ENCODE measurements at places on chromosomes 7 and 10.

- DNase-seq, result no peak
Measured at GRCh38 chr10:76769161-76769560, 868.4 kb downstream of the KCNMA1 start.

- no peak for DNase-seq
Measured at GRCh38 chr10:117352724-117353123, 22.5 kb downstream of the PDZD8 start.

- DNase-seq, result no peak
Measured at GRCh38 chr7:65381742-65382141, 8.1 kb downstream of the ZNF92 start.

- DNase-seq, result no peak
Measured at GRCh38 chr7:151142686-151143040, 24.8 kb downstream of the GBX1 start.

DNA sequence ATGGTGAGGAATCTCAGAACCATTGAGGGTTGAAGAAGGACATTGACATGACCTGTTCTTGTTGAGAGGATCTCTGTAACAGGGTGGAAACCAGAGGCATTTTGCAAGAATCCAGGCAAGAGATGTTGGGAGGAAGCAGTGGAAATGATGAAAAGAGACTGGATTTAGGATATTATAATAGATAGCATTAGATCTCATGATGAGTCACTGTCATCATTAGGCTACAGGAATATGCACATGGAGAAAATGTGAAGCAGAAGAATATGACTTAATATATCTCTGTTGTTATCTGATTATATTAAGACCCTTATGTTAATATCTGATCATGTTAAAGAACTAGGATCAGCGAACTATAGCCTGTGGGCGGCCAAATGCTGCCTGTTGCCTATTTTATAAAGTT, 393.0 kb upstream of the MTPN start:
- no peak for DNase-seq

- no peak for DNase-seq
Measured at GRCh38 chr7:82156893-82157292, 286.7 kb downstream of the CACNA2D1 start.

DNA sequence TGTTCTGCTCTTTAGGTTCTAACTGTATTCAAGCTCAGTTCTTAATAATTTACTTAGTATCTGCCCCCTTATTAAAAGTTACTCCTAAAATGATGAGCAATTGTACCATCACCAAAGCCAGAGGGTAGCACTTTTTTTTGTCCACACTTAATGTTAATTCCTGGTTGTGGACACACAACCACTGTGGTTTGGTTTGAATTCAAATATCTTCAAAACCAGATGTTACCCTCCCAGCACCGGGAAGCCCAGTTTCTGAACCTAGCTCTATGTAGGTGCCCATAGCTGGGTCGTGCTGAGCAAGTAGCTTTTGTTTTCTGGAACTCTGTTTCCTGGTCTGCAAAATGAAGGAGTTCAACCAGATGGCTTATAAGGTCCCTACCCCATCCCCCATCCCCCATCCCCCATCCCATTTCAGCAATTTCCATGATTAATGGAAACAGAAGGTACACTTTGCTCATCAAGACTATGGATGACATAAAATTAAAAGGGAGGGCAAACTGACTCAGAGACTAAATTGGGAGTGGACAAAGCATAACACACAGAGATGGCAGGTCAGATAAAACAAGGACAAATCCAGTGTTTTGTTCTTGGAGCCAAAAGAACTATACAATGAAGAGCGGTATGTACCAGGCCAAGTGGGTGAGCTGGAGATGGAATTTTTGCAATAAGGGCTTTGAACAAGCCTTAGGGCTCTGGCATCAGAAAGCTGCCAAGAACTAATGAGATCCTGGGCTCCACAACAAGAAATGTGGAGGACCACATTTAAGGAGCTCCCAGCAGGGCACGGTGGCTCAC, 56.7 kb downstream of the DLG5 start:
- no peak for DNase-seq

DNA sequence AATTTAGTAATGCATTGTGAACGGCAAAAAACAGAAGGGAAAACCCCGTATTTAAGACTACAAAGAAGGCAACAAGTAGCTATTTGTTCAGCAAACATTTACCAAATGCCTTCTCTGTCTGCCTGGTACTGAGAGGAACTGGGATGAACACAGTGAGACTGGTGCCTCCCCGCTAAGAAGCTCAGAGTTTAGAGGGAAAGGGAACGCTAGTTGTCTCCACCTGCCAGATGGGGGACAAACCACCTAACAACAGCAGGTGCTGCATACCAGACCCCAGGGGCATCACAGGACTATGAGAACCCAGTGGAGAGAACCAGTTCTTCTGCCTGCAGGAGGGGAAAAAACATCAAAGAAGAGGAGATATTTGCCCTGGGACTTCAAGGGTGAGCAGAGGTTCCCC, 147.1 kb downstream of the SLC25A13 start:
- no peak for DNase-seq

GRCh38 chr10:58590152-58590840, 77.6 kb downstream of the BICC1 start:
- no peak for DNase-seq

DNA sequence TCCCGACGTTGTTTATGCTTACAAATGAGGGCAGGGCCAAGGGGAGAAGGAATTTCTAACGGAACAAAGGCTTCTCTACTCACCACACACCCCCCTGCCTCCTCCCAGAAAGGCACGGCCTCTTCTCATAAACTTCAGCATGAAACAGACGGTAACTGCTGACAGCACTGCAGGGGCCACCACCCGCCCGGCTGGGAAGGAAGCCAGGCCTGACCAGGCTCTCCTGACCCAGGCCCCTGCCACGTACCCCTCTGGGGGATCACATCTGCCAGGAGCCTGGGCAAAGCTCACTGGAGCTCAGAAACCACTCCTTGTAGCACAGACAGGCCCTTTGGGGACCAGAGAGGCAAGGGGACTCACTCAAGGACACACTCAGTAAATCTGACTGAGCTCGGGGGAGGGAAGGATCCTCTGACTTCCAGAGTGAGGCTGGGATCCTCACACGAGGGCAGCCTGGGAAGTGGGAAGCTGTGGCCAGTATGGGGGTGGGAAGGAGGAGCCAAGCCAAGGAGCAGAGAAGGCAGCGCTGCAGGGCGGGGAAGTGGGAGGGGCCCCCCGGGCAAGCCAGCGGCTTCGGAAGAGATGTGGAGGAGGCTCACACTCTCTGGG, 46.1 kb downstream of the ZCCHC24 start:
- no peak for DNase-seq

DNA sequence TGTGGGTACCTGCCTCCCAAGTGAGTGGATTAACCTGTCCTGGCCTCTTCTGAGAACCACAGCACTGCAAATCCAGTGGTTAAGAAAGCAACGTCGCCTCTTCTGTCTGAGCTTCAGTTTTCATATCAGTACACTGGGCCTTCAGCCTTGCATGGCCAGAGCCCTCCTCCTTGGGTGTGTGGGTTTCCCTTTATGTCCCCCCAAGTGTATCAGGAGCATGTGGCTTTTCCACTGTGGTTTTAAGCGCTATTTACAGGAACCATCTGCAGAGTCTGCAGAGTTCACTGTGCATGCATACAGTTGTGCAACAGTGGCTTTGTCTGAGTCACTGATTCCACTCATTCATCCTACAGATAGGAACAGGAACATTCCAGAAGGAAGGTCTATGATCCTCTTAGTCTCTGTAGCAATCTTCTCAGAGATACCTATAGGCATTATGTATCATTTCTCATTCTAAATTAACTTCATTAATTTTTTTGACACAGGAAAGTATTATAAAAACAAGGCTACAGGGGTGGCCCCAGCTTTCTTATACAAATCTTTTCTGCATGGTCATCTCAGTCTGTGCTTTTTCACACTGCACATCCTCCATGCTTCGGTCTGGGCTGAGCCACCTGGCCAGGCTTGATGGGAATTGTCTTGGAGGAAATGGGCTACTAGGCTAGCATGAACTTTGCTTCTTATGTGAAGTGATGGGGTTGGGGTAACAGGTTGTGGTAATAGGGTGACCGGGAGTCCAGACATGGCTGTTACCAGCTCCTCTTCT, 17.1 kb downstream of the MBL2 start:
- DNase-seq, result no peak

- DNase-seq, result no peak
Measured at GRCh38 chr7:117085769-117086463, 132.6 kb downstream of the ST7 start.

DNA sequence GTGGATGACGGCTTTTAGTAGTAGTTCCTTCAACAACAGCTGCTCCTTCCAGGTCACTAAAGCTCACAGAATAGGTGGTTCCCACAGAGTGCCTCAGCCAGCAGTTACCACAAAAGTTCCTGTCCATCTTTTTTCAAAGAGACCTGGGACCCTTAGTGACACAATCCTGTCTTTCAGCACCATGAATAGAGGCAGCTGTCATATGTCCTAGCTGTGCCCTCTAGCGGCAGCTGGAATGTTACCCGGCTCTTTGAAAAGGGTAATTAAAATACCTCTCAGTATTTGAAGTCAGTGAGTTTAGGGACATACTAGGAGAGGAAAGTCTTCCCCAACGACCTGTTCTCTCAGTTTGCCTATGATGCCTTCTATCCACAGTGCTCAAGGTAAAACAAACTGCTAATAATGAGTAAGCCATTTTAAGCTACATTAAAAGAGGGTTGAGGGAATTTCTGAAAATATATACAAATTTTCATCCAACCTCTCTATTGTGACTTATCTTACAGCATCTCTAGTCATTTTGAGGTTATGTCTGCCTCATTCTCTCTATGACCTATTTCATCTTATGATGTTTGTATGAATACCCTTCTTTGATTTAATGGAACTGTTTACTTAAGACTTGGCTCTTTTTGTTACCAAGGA, 290.8 kb downstream of the NXPH1 start:
- DNase-seq, result no peak

GRCh38 chr7:71982851-71983250, 429.3 kb downstream of the CALN1 start:
- no peak for DNase-seq

GRCh38 chr7:151135866-151136843, 31.3 kb downstream of the GBX1 start:
- DNase-seq, result no peak

GRCh38 chr7:117085275-117085674, 132.0 kb downstream of the ST7 start:
- DNase-seq, result no peak

- no peak for DNase-seq
Measured at GRCh38 chr7:86956567-86956966, 102.9 kb downstream of the ELAPOR2 start.

- DNase-seq, result no peak
Measured at GRCh38 chr7:106196460-106197021, 84.4 kb upstream of the SYPL1 start.

DNA sequence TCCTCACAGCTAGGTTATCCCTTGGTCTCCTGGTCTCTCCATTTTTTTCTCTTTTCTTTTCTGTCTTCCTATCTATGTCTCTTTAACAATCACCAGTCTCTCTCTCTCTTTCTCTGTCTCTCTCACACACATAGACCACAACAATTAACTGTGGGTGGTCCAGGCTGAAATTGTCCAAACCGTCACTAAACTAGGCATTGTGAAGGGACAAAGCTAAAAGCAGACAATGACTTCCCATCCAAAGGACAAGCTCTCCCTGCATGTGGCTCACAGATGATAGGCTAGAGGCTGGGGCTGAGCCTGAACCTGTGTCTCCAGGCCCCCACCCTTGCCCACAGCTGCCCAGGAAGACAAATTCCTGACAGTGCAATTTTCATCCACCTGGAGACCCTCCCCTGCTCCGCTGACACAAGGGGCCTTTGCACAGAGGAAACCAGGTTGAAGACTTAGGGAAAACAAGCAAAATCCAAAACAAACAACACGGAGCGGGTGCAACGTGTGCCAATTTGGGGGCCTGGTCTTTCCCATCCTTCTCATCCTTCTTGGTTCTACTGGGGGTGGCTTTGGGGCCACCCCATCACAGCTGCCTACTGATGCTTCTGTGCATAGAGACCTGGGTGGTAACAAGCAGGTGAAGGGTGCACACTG, 755.4 kb downstream of the GRID1 start:
- DNase-seq, result no peak

DNA sequence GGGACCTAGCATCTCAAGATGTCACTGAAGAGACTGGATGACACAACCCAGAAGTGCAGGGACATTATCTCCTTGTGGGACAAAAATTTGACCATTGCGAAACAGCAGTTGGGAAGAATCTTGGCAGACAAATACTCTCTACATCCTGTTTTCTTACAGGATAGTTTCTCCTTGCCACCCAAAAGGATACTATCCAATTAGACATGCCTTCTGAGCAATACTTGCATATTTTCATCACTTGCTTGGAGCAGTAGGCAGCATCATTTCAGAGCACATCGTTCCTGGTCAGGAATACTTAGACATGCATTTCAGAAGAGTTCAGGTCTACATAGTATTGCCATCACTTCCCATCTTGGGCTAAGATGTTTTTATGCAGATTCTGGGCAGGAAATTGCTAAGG, 56.8 kb downstream of the FAS start:
- DNase-seq, result no peak

GRCh38 chr10:133375357-133376115, 2.4 kb upstream of the ECHS1 start:
- DNase-seq, result no peak

- no peak for DNase-seq
Measured at GRCh38 chr10:6535156-6535764, 44.8 kb downstream of the PRKCQ start.

- DNase-seq, result no peak
Measured at GRCh38 chr10:112146799-112147198, 36.8 kb downstream of the GPAM start.

DNA sequence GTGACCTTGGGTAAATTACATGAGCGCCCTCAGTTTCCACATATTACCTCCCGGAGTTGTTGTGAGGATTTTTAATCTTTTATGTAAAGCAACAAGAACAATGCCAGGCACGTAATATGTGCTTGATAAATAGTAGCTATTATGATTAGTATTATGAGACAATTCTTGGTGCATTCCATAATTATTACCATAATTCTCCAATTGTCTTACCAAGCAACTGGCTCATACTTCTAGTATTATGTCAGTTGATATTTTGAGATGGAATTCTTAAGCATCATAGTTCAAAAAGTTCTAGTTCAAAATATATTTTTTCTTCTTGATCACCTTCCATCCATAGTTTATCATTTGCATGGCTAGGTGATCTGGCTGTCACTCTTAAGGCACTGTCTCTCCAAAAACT, 259.0 kb downstream of the BBS9 start:
- DNase-seq, result no peak

- no peak for DNase-seq
Measured at GRCh38 chr10:64518456-64518855, 997.3 kb downstream of the REEP3 start.

DNA sequence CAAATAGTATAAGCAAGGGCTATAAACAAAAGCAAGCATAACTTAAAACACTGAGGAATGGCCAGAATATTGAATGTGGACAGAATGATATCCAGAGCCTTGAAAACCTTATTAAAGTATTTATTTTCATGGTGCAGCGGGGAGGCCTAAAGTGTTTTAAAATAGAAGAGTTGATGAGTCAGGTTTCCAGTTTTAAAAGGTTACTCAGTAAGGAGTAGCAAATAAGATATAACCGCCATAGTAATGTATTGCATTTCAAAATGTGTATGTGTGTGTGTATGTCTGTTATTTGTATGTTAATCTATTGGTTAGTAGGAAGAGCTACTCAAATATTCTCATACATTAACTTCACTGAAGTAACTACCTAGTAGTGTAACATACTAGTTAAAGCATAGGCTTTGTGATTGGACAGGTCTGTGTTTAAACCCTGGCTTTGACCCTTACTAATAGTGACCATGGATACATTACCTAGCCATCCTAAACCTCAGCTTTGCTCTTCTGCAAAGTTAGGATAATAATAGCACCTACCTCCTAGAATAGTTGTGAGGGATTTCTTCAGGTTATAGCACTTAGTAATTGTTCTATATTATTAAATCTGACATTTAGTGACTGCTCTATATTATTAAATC, 16.9 kb downstream of the CUTC start:
- no peak for DNase-seq

- no peak for DNase-seq
Measured at GRCh38 chr7:96563409-96563808, 146.2 kb downstream of the SEM1 start.

Data from CD8-positive, alpha-beta memory T cell (primary cell).